ENCODE measurements at places on chromosomes 11 and 22.

DNA sequence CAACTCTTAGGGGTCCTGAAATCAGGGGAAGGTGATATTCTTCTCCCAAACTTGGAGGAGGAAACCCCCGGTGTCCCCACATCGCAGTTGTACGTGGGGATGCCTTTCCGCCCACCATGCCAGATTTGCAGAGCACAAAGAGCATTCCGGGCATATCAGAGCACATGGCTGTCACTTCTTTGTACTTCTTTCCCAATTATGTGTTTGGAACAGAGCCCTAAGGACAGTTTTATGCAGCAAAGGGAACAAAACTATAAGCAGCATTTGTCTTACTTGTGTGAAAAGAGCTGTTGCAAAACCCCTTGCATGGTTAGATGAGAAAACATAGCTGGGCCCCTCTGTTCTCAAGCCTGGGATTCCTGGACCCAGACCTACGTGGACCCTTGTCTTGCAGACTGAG, 41.2 kb downstream of the NTM start:
- no peak for DNase-seq

- no peak for DNase-seq
Observed at GRCh38 chr11:13283636-13284035, 6.0 kb downstream of the BMAL1 start.

DNA sequence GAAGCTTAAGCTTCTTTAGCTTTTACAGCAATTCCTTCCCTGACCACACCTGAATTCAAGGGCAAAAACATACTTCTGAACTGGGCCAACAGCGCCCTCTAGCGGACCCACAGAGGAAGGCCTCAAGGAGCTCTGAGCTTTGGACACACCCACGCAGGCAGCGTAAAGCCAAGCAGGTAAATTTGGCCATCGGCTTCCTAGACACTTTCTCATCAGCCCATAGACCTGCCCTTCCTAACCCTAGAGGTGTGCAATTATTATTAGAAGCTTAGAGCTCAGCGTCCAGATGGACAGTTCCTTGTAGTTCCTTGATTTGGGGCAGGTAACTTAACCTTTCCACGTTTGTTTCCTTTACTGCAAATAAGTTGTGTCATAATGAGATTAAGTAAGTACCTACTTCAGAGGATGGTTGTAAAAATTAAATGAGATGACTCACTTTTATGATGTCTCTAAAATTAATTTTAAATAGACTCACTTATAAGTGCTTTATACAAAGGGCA, 25.7 kb upstream of the HMGXB4 start:
- DNase-seq, result peak; percentile 33

- DNase-seq, result no peak
Observed at GRCh38 chr11:78037056-78037455, 14.0 kb upstream of the KCTD14 start.

GRCh38 chr11:72039031-72039855, 40.5 kb downstream of the IL18BP start:
- no peak for DNase-seq

GRCh38 chr22:39992088-39992826, 2.5 kb upstream of the FAM83F start:
- DNase-seq, result no peak

DNA sequence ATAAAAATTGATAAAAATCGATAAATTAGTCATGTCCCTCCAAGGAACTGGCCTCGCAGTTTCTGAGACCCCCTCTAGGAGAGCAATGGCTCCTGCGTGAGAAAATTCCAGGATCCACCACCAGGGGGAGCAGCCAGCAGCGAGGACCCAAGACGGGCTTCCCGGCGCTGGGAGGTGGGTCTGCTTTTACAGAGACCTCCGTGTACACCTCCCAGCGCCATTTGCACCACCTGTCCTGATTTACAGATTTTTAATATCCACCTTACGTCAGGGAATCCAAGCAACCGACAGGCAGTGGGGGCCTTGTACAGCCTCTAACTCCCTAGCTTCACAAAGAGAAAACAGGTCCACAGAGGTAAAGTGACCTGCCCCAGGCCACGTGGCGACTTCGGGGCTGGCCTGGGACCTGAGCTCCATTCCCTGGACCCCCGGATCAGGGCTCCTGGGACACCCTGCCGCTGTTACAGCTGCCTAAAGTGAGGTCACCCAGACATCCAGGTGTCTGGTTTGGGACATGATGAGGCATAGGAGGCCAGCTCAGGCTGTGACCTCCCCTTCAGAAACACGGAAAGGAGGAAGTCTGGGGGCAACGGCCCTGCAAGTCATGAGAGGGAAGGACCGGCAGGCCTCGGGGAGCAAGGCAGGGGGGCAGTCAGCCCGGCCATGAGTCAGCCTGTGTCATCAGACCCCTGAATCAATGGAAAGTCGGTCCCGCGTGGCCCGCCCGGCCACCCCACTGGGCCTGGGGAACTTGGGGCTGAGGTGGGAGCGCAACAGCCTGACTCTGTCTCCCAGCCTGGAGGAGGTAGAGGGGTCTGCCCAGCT, 3.5 kb downstream of the OSM start:
- peak; percentile 48 for DNase-seq

- DNase-seq, result no peak
Observed at GRCh38 chr11:67371911-67372320, 1.5 kb downstream of the CLCF1 start.

All from T-helper 22 cell (primary cell).